ENCODE measurements at places on chromosomes 3 and 15.
A peak's percentile ranks its signal among the peaks of the same experiment; 100 is the strongest.

DNA sequence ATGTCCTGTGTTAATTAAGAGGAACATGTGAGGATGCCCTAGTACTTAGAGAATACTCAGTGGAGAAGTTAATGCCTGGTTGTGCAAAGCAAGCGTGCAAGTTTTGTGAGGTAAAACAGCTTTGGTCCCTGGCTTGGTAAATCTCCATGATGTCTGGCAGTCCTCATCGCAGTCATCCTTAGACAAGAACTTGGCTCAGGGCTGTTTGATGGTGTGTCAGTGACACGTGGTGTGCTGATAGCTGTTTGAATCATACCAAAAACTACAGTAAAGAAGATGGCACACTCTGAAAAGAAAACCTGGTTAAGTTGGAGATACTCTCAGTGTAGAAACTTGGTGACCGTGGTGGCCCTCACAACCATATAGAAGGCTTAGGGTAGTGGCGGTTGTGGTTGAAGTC is 361.7 kb downstream of the FEZF2 start:
- DNase-seq, result no peak

DNA sequence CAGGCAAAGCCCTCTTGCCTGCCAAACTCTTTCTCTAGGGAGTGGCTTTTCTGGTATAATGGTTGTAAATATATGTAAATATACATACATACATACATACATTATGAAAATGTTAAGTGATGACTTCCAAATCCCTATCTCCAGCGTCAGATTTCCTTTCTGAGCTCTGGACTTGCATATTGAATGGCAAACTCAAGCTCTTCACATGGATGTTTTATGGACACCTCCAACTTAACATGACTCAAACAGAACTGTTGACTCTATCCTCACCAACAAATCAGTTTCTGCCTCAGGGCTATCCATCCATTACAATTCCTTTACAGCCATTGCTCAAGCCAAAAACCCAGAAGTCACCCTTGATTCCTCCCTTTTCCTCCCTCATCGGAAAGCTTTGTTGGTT is 45.1 kb downstream of the ADAMTSL3 start:
- no peak for DNase-seq

DNA sequence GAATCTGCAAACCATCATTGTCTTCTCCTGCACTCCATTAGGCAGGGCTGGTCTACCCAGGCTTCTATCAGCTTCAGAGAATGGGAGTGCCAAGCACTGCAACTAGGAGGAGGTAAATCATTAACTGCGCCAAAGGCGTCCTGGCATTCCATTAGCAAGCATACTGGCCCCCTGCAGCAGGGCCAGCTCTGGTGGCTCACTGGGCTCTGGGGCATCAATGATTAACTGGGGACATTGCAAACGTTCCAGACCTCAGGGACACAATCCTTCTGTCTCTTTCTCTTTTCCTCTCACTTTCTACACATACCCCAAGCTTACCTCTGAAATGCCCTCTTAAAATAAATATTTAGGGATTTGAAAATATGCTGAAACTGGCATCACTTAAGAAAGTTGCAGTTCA is 129.0 kb downstream of the MYLK start:
- DNase-seq, result no peak

- DNase-seq, result no peak
These were observed 8.0 kb downstream of the TMEM45A start for GRCh38 chr3:100500320-100500880.

DNA sequence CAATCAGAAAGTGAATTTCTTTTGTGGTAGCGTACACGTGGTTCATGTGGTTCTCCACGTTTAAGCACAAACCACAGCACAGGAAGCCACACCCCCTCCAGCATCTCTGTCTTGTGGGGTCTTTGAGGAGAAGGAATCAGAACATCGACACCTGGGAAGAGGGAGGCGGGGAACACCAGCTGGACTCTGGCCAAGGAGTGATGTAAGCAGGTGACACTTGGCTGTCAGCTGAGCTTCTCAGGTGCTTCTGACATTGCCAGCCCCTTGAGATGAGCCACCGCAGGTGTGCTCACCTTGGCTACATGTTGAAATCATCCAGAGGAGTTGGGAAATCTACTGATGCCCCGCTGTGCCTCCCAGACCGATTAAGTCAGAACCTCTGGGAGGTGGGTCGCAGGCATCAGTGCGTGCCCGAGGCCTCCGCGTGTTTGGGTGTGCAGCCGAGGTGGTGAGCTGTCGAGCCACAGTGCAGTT is 85.0 kb downstream of the FAM81A start:
- DNase-seq, result peak; percentile 3

GRCh38 chr15:48391950-48392349 is 60.7 kb downstream of the DUT start:
- DNase-seq, result no peak

- DNase-seq, result no peak
These were observed 363.5 kb upstream of the NECTIN3 start for GRCh38 chr3:110708156-110708555.

- no peak for DNase-seq
These were observed 67.5 kb downstream of the DENND4A start for GRCh38 chr15:65724464-65725215.
